Central memory CD4-positive, alpha-beta T cell (primary cell): ENCODE measurements at places on chromosomes 2 and 18.
A peak's percentile ranks its signal among the peaks of the same experiment; 100 is the strongest.

DNA sequence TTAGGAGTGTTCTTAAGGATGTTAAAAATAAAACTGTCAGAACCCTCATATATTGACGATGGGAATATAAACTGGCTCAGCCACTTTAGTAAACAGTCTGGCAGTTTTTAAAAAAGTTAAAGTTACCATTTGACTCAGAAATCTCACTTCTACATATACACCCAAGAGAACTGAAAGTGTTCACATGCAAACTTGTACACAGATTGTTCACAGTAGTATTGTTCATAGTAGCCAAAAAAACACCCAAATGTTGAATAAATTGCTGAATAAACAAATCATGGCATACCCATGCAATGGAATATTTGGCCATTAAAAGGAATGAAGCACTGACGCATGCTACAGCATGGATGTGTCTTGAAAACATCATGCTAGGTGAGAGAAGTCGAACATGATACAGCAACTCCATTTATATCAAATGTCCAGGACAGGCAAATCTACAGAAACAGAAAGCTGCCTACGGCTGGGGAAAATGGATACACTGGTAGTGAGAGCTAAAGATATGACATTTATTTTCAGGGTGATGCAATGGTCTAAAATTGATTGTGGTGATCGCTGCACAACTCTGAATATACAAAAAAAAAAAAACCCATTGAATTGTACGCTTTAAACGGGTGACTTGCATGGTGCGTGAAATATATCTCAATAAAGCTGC, 10.1 kb downstream of the RPL31 start:
- DNase-seq = no peak

DNA sequence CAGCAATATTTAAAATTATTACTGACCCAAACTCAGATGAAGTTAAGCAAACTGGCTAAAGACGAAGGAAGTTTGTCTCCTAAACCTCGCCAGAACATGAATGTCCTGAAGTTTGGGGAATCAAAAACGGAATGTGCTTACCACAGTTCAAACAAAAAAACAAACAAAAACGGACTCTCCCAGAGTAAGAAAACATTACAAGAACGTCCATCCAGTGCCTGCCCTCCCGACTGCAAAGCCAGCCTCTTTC, 1.1 kb downstream of the KANSL1L start:
- peak; percentile 3 for DNase-seq

GRCh38 chr18:74480149-74480651, 16.0 kb upstream of the CNDP2 start:
- no peak for DNase-seq

DNA sequence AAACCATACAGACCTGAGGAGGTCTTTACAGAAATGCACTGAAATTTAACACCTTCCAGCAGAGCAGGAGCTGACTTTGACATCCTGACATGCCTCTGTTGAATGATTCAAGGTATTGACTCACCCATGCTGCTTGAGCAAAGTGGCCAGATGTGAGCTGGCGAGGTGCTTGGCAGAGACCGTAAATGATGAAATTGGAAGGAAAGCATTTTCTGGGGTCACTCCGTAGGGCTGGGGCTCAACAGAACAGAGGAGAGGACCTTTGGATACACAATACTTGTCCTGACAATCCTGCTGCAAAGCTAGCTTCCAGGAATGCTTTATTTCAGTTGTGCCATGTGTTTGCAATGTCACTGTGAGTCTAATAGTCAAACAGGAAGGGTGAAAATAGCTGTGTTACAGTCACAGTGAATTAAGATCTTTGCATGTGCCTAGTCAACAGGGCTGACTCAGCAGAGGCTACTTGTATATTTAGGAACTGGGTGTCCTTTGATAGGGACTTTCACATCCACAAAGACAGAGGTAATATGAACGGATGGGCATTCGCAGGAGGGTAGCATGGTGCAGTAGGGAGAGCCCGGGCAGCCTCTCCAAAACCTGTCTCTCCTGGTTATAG, 31.6 kb upstream of the NCK2 start:
- no peak for DNase-seq

DNA sequence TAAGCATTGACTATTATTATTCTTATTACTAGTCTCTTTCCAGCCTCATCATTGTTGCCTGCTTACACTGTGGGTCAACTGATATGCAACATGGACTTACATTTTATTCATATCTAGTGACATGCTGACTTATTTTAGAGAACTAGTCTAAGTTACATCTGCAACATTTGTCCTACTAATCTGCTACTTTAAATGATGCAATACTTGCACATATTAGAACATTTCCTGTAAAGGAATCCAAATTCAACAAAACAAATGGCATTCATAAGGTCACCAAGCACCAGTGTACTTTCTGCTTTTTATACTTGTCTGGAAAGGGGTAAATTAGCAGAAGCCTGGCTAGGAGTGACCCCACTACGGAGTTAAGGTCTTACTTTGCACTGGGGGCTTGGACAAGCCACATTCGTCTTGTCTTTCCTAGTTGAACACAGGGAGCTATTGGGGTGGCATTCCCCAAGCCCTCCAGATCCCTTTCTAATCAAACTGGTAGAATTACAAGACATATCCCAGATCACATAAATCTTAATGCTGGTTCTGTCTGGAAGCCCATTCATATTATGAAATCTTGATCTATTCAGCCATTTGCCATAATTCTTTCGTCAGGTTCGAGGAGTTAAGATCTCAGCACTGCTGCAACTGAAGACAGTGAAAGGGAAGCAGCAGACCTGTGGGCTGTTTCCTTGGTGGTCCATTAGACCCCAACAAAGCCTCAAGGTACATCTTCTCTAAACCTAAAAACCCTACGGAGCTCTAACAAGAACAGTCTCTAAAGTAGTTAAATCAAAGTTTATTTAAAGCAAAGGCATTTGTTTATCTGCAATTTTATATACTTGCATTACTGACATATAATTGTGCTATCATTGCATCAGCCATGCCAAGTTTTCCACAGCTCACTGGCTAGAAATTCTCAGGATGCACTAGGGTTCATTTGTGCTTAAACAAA, 49.9 kb upstream of the RTN4 start:
- no peak for DNase-seq

DNA sequence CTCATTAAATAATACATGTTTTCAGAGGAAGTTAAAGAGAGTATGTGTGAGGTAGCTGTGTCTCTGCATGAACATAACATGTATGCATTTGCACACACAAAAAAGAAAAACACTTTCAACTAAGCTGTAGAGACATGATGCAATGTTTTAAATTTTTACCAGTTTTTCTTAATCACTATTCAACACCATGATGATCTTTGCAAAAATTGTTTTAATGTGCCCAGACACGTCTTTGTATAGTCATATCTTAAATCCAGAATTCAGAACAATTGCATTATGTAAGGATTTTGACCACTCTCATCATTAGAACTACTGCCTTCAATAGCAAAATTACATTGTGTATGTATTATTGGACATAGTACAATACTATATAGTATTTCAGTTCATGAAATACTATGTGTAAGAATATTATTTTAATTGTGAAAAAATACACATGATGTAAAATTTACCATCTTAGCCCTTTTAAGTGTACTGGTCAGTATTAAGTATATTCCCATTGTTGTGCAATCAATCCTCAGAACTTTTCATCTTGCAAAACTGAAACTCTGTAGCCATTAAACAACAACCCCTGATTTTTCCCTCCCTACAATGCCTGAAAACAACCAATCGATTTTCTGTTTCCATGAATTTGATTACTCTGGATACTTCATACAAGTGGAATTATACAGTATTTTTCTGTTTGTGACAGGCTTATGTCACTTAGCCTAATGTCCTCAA, 104.5 kb upstream of the ACVR2A start:
- no peak for DNase-seq

DNA sequence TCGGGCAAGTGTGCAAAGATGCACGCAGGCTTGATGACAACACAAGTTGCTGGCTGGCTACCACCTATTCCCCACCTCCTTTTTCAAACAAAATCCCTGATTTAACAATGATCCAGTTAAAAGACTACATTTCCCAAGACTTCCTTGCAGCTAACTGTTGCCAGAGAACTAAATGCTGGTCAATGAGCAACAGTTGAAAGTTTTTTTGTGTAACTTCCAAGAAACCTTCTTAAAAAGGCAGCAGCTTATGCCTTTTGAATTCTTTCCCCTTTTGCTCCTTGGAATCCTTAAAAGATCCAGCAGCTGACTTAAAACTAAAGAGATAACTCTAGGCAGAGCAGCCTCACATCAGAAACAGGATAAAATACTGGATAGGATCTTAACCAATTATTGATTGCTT, 38.5 kb downstream of the NPHP1 start:
- no peak for DNase-seq

- no peak for DNase-seq
Observed at GRCh38 chr18:75076286-75076685, 132.7 kb downstream of the PTGR3 start.

DNA sequence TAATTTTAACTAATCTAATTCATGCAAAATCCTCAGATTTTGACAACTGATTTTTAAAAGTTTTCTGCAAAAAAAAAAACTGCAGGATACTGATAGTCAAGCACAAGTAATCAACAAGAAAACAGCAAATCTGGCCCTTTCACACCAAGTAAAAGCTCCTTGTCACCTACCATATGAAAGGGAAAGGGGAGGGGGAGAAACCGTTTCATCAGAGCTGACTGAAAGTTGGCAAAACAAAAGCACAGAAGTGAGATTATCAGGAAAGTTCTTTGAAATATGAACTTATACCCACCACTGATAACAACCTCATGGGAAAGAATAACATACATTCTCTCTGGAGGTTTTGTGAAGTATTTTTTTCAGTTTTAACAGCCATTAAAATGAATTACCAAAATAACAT, 38.7 kb downstream of the ZNF521 start:
- no peak for DNase-seq

- no peak for DNase-seq
Observed at GRCh38 chr2:213763963-213764362, 479.7 kb downstream of the SPAG16 start.

GRCh38 chr2:209942936-209943605, 59.4 kb upstream of the RPE start:
- no peak for DNase-seq

- DNase-seq = no peak
Observed at GRCh38 chr2:72347081-72347480, 199.4 kb upstream of the CYP26B1 start.

DNA sequence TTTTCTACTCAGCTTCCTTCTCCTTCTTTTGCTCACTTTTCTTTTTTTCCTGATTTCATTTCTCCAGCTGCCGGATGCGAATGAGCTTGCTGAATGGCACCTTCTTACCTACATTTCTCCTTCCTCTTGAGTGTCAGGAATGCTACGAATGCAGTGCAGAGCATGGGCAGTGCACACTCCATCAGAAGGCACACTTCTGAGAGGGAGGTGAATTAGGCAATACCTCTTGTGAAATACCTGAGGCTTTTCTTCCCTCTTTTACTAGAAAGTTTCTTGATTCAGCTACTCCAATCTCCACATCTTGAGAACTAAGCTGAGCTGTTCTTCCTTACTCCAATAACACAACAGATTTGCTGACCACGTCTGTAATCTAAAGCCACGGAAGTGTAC, 51.1 kb downstream of the PLEKHM3 start:
- DNase-seq = no peak

DNA sequence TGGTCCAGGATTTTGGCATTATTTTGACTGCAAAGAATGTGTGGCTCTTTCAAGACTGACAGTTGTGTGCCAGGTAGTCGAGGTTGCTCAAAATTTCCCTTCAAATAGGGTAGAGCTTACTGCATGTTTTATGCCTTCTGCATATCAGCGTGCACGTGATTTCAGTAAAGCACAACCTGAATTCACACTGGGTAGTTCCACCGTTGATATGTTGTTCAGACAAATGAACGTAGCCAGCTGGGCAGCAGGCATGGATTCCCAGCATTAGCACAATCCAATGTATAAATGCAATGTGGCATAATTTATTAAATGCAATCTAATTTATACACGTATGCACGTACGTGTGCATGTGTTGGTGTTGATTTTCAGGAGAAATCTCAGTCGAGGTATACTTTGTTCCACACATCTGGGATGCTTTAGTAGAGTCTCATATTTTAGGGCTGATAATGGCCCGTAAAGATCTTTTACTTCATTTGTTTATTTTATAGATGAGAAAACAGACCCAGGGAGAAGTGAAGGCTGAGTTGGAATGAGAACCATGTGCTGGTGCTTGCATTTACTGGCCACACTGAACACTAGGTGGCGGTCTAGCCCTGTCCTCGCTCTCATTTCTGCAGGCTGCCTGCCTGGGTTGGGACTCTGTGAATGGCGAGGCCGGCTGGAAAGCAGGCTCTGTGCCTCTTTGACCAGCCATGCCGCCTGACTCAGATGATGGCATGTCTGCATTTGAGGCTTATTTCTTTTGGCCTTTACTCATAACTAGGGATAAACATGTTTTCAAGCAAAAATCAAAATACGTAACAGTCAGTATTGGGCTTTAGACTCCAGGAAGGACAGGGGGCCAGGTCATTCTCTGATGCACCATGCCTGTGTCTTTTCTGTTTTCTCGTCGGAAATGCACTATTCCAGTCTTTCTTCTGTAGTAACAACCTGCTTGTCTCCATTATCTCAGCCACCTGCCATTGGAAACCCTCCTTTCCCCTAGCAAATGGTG, 120.4 kb downstream of the RNF144A start:
- peak; percentile 34 for DNase-seq

DNA sequence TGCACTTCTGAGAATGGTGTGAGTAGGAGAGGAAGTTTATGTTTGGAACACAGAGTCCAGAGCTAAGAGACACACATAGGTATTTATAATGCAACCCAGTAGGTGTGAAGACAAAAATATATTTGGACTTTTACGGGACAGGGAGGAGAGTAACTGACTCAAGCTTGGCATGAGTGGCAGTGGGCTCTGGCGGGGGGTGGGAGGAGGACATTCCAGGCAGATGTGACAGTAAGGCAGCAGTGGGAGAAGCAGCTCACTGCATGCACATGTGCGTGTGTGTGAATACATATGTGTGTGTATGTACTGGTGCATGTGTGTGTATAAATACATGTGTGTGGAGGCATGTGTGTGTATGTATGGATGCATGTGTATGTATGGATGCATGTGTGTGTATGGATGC, 51.4 kb downstream of the DCDC2C start:
- no peak for DNase-seq

DNA sequence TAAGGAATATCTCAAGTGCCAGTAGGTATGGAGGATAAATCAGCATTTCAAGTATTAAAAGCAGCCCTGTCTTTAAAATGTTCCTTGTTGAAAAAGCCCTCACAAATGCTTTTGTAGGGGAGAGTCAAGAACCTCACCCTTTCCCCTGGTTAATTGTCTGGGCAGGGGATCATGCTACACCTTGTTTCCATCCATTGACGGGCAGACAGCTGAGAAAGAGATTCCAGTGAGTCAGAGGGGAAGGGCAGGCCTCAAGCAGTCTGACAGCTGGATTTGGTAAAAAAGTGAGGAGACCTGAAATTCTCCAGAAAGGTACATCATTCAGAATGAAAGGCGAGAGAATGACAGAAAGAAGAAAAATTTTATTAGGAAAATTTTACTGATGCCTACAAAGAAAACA, 203.2 kb upstream of the CYP26B1 start:
- DNase-seq = no peak
